Upper lobe of right lung (tissue), 1 donor: ENCODE measurements at places on chromosomes 2 and 18.

DNA sequence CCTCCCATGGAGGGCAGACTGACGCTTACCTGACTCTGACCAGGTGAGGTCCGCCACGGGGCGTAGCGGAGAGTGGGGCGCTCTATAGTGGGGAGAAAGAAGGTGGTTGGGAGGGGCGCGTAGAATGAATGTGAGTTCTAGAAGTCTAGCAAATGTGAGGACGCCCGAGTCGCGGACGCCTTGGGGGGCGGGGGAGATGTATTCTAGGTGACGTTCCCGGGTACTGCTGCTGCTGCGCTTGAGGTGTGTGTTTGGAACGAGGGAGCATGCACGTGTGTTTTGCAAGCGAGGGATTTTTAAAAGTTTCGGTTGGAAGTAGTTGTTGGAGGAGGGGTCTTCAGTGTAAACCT is 758 bp downstream of the RIF1 start:
- no peak for DNase-seq

GRCh38 chr18:56096861-56097260 is 508.9 kb upstream of the TCF4 start:
- no peak for DNase-seq

- no peak for DNase-seq
Observed at GRCh38 chr18:44729631-44730101, 49.0 kb downstream of the SETBP1 start.

GRCh38 chr2:173187941-173188788 is 112.5 kb downstream of the MAP3K20 start:
- DNase-seq: no peak

DNA sequence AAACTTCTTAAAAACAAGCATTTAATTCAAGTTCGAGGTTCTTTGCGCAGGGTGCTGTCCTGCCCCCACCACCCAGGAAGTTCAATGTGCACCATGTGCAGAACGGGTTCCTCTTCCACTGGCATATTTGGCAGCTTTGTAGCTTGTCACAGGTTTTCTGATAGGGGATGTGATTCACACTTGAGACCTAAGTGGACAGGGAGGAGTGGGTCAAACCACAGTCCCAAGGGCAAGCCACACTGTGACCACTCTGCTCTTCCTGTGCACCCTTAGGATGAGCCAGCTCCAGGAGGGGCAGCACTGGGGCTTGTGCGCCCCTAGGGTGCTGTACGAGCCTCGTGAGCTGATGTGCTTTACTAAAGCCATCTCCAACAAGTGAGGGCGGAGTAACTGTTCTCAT is 82.5 kb downstream of the TGFA start:
- no peak for DNase-seq

GRCh38 chr18:59385191-59385590 is 26.1 kb upstream of the LMAN1 start:
- DNase-seq: no peak

GRCh38 chr2:174581491-174581890 is 16.1 kb downstream of the WIPF1 start:
- DNase-seq: no peak

DNA sequence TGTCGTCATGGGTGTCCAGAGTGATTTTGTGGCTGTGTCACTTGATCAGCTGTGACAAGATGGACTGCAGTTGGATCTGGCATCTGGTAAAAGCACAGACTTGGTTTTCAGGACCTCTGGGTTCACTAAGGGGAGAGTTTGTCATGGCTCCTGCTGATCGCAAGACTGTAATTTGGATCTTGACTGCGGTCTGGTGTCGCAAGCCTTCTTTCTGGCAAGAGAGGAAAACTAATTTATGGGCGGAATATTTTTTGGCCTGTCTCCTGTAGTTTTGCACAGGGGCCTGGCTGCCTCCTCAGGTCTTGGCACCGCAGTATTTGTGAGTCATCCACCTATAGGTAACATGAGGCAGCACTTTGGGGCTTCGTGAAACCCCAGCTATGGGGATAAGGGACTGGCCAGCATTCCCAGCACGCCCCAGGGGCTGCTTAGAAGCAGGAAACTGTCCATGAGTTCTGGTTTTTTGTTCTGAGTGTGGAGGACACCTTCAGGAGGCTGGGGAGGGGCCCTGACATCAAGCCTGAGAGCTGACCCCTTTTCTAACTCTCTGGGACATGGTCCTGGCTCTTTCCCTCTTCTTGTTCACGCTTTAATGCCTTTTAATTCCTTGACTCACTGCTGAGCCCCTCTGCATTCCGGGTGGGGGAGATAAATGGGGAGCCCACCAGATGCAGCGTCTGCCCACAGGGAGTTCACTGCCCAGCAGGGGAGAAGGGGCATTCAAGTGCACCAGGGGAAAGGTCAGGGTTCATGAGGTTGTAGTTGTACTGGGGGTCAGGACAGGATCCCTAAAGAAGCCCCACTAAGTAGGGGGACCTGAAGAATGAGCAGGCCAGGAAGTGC is 12.2 kb downstream of the SH3BP4 start:
- DNase-seq: peak; percentile 38

GRCh38 chr18:14086458-14087231 is 45.6 kb downstream of the ZNF519 start:
- DNase-seq: no peak

DNA sequence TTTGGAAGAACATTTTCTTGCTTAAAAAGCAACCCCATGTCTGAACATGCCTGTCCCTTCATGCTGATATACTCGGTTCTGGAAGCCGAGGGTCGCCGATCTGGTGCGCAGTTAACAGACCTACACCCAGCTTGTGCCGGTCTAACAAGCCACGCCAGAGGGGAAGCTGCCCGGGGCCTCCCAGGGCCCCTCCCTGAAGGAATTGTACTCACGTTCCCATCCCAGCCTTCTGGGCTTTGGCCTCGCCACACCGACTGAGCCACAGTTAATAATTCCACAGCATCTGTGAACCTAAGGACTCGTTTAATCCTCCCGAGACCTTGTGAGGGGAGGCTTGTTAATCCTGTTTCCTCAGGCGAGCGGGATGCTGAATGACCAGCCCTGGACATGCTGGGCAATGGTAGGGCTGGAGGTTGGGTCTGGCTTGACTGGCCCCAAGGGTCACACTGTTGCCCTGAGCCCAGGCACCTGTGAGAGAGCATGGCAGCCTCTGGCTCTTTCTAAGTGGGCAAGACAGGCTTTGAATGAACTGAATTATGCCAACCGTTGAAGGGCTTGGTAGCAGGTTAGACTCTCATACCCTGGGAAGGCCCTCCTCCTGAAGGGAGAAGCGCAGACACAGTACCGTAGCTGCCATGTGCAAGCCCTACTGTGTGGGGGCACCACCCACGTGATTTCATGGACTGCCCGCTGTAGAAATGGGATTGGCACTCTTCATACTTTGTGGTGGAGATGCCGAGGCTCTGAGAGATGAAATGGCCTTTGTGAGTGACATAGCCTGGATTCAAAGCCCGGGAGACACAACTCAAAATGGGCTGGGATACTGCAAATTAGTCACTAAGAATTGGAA is 27.9 kb upstream of the ODC1 start:
- peak; percentile 39 for DNase-seq

- DNase-seq: no peak
Observed at GRCh38 chr2:53231908-53232307, 535.7 kb upstream of the CHAC2 start.
